Substantia nigra (tissue), 51 donors: ENCODE measurements at places on chromosomes 1 and 21.

GRCh38 chr1:148362216-148362611 lies 120.9 kb downstream of the PPIAL4G start:
- no peak for DNase-seq

GRCh38 chr1:228088586-228089498 lies 6.3 kb downstream of the ARF1 start:
- DNase-seq = no peak

DNA sequence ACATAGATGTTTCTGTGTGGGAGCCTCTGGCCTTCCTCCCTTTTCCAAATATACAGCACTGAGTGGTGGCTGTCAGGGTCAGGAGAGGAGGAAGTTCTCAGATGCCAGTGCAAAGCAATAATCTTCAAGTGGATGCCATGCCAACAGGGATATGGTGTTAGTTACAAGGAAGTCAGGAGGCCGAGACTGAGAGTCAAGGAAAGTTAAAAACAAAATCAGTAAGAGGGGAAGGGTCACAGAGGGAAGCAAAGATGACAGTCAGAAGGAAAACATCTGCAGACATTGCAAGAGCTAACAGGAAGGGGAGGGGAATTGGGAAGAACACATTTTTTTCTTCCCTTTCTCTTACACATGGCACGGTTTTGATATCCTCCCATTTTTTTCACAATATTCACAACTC lies 691.4 kb downstream of the ADGRL2 start:
- DNase-seq = no peak

DNA sequence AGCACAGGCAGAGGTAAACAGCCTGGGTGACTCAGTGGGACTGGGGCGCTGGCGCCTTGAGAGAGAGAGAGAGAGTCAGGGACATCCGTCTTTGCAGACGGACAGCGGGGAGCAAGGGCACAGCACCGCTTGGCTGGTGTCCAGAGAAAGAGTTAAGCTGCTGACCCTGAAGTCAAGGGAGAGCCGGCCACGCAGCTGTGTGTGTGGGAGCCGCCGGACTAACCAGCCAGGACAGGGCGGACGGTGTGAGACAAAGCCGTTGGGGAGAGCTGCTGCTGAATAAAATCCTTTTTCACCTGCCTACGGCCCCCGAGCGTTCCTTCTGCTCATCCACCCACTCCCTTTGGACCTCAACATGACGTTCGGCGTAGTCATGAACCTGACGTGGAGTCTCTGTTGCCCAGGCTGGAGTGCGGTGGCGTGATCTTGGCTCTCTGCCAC lies 14.5 kb downstream of the CFAP74 start:
- no peak for DNase-seq
